ENCODE measurements at places on chromosomes 3 and 15.

- no peak for DNase-seq
These were observed 844.0 kb downstream of the DIPK2A start for GRCh38 chr3:144815655-144816054.

DNA sequence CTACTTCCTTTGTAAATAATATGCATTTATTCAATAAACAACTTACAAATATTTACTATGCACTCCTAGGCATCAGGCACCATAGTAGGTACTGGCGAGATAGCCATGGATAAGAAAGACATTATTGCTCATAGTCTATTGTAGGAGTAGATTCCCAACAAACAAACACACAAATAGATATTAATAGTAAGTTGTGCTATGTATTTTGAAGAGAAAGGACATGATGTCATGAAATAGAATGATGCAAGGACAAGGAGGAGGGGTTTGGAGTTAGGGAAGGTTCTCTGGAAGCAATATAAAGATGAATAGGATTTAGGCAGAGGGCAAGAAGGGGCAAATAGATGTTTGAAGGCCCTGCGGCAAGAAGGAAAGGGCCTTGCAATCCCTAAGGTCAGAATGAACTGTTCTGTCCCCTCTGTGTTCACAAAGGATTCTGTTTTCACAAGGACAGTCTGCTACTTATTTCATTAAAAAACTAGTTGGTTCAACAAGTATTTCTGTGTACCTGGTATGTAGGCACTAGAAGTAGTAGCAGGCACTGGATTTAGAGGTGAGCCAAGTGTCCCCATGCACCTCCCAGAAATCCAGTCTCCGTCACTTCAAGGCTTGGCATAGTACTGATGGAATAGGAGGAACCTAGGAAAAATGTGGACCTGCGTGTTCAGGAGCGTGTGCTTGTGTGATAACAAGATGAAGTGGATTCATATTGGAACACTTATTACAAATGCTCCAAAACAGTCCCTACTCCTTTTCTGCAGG is 231.8 kb upstream of the TPRG1 start:
- DNase-seq, result no peak

- peak; percentile 11 for DNase-seq
These were observed 5.8 kb upstream of the DIS3L start for GRCh38 chr15:66287461-66288057.

GRCh38 chr3:168093229-168093628 is 2.5 kb downstream of the GOLIM4 start:
- DNase-seq, result no peak

DNA sequence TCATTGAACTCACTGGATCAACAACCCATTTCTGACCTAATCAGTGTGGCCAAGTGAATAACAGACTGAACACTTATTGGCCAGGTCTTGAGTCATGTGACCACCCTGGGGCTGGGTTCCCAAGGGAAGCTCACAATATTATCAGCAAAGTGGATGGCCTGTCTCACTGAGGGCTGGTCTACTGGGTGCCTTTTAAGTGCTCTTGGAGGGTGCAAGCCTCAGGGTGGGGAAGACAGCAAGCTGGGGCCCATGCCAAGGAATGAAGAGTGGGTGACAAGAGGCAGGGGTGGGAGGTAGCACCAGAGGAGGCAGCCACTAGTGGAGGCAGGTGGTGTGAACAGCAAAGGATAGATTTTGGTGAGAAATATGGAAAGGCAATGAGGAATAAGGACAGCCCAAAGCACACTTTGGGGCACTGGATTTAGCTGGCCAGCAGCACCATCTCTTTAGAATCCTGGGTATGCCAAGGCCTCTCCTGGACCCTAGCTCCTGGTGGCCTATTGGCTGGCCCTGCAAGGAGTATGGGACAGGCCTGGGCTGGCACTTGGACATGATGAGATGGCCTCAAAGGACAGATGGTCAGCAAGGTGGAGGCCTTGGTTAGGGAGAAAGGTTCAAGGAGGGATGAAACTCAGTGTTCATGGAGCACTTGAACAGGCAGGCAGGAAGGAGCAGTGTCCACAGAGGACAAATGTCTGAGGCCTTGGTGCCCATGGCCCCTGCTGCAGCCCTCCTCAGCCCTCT is 34.2 kb downstream of the HMCES start:
- DNase-seq, result no peak

GRCh38 chr15:80739919-80740318 is 39.3 kb upstream of the CEMIP start:
- no peak for DNase-seq

DNA sequence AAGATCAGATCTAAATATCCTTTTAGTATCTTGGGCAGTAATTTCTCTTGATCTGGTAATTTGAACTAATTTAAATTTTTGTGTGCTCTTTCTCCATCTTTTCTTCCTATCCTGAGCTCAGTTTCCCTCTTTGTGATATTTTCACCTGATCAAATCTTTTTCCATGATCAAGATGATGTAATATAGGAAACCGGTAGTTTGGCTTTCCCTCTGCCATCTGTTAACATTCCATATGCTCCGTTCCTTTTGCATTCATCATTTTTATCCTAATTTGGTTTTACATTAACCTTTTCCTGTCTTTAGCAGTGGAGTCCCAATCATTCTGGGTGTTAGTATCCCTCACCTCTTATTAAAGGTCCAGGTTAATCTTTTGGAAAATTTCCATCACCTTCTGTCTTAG is 5.9 kb upstream of the ABHD6 start:
- peak; percentile 10 for DNase-seq

- no peak for DNase-seq
These were observed 1.5 kb downstream of the LMLN start for GRCh38 chr3:197961582-197961945.

DNA sequence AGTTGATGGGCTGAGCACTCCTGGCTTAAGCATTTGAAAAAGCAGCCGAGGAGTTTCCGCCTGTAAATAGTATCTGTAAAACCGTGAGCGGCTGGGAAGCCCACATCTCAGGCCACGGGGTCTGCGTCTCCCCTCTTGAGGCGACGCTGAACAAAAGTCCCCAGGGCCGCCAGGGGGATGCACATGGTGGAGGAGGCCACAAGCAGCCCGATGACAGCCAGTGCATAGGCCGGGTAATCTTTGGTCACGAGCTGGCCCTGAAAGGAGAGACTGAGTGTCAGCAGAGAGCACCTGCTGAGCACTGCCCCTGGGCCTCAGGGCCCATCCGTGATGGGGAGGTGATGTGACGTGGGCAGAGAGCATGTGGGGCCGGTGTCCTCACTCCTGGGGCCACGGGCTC is 37.5 kb downstream of the SLC6A20 start:
- DNase-seq, result no peak

DNA sequence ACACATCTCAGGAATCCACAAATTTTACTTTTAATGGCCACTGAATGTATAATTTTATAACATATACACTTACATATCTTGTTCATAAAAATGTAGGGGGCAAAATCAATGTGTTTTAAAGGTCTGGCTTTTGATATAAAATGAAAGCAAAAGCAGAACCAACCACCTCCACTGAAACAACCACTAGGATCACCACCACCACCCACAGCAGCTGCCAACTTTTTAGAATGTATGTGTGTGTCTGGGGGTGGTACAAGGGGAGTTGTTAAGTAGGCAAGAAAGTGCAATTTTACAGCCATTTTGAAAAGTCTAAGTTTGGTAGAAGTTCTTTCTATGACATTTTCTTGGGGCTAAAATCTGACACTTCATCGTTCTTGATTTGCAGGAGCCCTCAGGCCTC is 44.0 kb downstream of the OTOL1 start:
- DNase-seq, result no peak

- peak; percentile 87 for DNase-seq
These were observed 267.3 kb downstream of the LPP start for GRCh38 chr3:188421151-188421821.

DNA sequence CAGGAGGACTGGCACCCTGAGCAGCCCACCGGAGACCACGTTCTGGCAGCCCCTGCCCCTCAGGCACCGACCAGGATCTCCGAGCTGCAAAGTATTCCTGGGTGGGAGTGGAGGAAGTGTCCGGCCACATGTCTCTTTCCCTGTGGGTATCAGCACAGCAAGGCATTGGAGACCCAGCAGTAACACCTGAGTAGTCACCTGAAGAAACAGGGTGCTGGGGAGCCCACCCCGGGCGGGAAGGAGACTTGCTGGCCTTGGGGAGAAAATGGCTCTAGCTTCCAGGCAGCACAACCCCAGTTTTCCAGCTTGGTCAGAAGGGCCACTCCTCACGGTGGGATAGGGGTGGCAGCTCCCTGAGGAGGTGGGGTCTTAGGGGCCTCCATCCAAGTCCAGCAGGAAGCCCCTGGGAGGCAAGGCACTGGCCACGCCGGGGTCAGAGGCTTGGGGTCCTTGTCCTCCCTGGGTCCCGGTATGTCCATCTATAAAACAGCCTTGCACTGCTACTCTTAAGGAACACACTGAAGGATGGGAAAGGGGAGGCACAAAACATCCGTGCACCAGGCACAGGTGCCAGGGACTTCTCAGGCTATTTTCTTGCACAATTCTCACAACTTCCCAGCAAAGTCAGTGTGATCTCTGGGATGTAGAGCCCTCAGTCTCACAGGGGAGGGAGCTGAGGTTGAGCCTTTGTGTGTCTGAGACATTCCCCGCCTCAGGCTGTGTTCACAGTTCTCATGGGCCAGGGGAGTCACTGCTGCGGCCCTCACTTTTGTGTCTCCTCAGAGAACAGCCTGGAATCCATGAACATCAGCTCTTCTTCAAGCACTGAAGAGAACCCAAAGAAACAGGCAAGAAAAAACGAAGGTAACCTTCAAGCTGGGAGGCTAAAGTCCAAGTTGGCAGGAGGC is 11.9 kb downstream of the CFAP100 start:
- no peak for DNase-seq

DNA sequence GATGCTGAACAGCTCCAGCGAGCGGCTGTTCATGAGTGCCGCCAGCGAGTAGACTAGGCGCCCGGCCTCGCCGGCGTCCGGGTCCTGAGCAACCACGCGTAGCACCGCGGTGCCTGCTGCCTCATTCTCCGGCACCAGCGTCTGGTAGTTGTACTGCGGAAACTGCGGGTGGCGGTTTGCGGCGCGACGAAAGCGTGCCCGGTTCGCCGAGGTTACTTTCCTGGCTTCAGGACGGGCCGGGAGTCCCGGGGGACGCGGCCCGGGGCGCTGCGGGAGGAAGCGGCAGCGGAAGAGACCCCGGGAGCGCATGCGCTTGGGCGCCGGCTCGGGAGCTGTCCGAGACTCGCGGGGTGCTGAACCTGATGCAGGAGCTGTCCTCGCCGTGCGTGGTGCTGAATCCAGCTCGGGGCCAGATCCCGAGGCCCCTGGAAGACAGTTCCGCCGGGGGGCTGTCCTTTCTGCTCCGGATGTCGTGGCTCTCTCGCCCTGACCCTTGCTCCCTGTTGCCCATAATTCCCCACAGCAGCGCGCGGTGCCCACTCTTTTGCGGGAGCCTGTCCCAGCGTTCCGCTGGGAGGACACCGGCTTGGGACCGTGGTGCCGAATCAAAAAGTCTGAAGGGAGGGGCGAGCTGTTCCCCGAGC is 1.1 kb downstream of the CELSR3 start:
- DNase-seq, result no peak

Data from HCEC 1CT (cell line).